ENCODE measurements at places on chromosomes 2 and 18. TPM values are rescaled to one million over a fixed set of nuclear protein-coding genes. Genes with fewer than 3 reads are reported as not detected.

Gene GALNT13
- total RNA-seq = 0.77 TPM

Gene SANBR
- total RNA-seq = 7.5 TPM

Gene HOXD11
- total RNA-seq = not detected

Gene PTRHD1
- total RNA-seq = 12.0 TPM

Gene NAT8
- not detected for total RNA-seq

All from gastroesophageal sphincter (tissue), 4 donors.